Vagina (tissue), 2 donors: ENCODE measurements at places on chromosomes 4 and X. TPM values are rescaled to one million over a fixed set of nuclear protein-coding genes. Genes with fewer than 3 reads are reported as not detected.

- no peak for DNase-seq
These were observed 1.0 kb upstream of the SUV39H1 start for GRCh38 chrX:48695534-48695896.

DNA sequence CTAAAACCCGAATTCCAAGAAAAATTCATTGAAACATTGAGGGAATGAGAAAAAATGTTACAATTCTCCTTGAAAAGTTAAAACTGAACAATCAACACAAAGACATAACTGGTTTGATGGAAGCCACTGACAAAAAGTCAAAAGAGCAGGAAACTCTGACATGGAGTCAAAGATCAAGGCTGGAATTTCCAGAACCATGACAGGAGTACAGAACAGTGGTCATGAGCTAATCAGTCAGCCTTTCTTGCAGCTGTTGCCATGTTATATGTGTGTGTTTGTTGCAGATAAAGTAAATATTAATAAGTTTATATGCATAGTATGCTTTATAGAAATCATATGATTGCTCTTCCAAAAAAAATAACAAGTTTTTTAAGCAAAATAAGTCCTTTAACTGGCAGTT, 184.7 kb upstream of the HCCS start:
- DNase-seq: no peak

GRCh38 chrX:115606861-115607260, 45.9 kb downstream of the PLS3 start:
- DNase-seq: no peak

DNA sequence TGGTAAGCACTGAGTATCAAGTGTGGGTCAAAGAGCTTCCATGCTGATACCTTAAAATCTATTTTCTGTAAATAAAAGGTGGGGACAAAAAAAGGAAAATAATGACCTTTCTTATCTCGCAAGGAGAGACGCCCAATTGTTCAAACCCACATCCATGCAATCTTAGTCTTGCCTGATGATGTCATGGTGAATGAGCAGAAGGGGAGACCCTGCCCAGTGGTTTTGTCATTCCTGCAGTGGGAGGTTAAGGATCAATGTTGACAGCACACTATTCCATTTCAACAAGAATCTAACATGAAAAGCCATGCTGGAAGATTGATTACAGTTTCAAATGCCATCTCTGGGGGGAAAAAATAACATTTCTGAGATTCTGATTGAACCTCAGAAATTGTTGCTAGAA, 40.7 kb upstream of the PUDP start:
- no peak for DNase-seq

DNA sequence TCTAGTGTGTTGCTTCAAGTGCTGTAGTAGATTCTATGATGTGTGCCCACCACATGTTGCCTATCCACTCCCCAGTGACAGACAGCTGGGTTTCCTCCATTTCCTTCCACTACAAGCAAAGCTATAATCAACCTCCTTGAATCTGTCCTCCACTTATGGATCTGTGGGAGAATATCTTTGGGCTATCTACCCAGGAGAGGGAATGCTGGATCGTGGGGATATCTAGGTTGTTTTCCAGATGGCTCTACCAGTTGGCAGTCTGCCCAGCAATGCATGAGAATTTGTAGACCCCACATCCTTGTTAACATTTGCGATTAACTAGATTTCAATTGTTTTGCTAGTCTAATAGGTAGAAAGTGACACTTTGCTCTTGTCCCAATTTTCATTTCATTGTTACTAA, 10.3 kb downstream of the NMU start:
- DNase-seq: no peak

DNA sequence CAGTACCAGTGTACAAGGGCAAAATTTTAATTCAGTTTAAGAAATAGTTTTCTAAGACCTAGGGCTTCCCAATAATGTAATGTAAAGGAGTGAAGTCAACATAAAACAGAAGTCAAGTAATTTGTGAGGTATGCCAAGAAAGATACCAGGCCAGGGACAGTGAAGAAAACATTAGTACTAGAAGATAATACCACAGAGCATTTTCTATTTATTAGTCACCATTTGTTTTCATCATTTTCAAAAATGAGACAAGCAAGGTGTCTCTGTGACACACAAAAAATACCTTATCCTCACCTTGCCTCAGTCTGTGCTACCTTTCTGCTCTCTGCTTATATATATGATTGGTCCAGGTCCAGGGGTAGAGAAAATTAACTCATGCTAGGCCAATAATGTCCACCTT, 46.8 kb downstream of the VEGFC start:
- no peak for DNase-seq

DNA sequence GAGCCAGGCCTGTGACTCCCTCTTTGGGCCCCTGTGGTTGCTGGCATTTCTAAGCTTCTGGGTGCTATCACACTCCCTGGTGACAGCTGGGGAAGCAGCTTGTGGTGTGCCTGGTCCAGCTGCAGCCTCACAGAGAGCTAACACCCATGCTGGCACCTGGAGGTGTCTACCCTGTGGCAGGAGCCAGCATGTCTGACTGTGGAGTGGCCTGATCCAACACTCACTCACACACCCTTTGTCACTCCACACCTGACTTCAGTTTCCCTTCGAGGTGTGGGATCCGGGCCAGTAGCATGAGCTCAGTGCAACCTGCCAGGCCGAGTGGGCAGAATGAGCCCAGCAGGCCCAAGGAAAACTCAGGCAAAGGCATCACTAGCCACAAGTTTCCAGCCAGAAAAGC, 67.5 kb downstream of the TECRL start:
- no peak for DNase-seq

NLRP2B gene
- total RNA-seq: not detected

MSANTD1 gene
- total RNA-seq: 0.49 TPM

GPR34 gene
- total RNA-seq: 3.2 TPM
